Fibroblast of lung (primary cell): ENCODE measurements at places on chromosomes 1 and 21. TPM values are rescaled to one million over a fixed set of nuclear protein-coding genes. Genes with fewer than 3 reads are reported as not detected.

The HNRNPCL4 gene
- total RNA-seq: not detected in 2 replicates

DNA sequence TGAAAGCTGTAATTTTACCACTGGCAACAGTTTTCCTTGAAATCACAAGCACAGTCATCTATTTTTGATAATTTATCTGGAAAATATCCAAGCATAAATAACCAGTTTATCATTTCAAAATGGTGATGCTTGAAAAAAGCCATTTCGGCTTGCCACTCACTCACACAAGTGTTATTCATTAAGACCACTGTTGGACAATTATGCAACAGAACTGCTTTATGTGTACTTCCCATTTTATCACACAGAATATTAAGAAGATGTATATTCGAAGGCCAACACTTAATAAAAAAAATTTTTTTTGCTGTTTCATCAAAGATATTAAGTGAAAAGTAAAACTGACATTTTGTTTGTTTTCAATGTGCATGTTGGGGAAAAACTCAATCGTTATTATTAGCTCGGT lies 62.3 kb downstream of the EIF4G3 start:
- DNase-seq: no peak

- DNase-seq: no peak
These were observed 123.5 kb downstream of the DYRK1A start for GRCh38 chr21:37490084-37490483.

- DNase-seq: peak; percentile 92
These were observed 113.1 kb upstream of the IRF2BP2 start for GRCh38 chr1:234722904-234723720.

- DNase-seq: no peak
These were observed 32.1 kb upstream of the IGSF3 start for GRCh38 chr1:116699605-116700004.
